CD4-positive, alpha-beta T cell (primary cell): ENCODE measurements at places on chromosomes 16 and 17. TPM values are rescaled to one million over a fixed set of nuclear protein-coding genes. Genes with fewer than 3 reads are reported as not detected.
A peak's percentile ranks its signal among the peaks of the same experiment; 100 is the strongest.

DNA sequence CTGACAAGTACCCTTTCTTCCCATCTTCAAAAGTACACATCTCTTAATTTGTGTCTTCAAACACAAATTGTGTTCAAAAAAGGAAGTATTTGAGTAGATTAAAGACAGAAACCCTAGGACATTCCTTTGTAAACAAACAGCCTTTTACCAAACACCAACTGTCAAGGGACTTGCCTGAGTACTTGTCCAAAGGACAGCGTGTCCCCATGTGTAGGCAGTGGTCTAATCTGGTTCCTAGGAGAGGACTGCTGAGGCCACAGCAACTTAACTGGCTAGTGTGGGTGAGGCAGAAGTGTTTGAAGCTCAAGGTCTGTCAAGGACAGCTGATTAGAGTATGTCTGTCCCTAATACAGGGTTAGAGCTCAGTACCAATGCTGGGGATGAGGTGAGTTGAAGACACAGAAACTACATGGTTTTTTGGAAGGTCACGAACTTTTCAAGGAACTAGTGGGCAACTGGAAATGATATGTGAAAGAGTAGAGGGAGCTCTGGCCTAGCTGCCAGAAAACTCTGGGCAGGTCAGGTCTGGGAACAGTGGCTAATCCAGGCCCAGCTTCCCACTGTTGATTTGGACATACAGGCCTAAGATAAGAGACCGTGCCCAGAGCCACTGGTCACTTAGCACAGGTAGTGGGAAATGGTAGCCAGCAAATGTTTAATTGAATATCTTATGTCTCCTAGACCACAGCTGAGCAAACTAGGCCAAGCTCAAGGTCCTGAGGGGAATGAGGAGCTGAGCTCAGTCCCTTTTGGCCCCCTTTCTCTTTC is 10.1 kb downstream of the HMOX2 start:
- DNase-seq, result no peak

- no peak for DNase-seq
These were observed 121.3 kb downstream of the CDH13 start for GRCh38 chr16:82748026-82748425.

DNA sequence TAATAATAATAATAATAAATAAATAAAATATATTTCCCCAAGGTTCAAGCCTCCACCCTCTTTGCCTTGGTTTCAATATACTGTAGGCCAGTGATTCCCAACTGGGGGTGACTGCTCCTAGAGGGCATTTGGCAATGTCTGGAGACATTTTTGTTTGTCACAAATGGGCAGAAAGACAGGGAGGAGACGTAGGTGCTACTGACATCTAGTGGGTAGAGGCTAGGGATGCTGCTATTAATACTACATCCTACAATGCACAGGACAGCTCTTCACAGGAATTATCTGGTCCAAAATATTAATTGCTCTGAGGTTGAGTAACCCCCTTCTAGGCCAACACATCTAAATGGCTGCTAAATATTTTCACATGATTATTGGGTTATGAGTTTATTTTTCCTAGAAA is 12.8 kb upstream of the PRR14 start:
- peak; percentile 71 for DNase-seq

- no peak for DNase-seq
These were observed 141.7 kb upstream of the ANKFN1 start for GRCh38 chr17:56011406-56012131.

DNA sequence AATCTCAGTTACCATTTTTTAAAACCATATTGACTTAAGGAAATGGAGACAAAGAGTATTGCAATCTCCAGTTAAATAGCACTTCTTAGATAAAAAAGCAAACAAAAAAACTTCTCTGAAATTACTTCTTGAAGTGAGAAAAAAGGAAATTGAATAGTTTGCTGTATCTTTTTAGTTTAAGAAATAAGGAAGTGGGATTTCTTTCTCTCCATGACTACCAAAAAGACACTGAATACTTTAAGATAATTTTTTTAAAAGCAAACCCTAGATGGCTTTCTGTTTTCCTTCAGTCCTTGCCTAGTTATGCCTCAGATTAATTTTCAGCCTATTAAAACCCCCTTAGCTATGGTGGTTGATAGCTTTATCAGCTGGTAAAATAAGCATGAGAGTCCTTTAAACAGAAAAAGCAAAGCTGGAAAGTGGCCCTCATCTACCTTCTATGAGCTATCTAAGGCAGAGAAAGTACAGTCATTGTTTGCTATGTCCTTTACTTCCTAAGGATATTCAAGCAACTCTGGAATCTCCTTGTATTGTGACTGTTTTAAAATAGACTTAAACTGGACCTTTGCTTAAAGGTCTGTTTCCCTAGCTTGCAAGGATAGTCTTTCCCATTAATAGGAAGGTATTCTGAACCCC is 28.6 kb downstream of the TPPP3 start:
- DNase-seq, result no peak

DNA sequence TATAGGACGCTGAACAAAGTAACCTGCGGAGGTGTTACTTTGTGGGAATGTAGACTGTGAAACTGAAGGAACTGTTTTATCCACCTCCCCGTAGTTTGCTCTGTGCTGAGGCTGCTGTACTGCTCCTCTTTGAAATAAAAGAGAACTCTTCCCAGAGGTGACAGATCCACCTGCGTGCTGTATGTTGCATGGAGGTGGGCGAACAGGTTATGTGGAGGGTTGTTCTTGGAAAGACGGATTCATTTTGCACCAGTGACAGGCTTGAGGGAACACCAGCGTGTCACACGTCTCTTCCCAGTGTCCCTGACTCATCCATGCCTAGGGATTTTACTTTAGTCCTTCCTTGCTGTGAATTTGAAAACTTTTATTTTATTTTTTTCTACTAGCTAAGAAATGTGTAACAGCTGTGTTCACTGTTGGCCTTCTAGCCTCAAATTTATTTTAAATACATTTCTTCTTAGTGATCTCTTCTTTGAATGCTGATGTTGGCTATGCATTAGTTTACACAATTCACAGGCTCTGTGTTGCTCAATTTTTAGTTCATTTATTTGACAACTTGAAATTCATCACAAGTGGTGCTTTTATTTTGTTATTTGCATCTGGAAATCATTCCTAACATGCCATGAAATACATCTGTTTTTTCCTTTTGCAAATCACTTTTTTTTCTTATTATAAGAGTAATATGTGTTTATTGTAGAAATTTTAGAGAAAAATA is 512.4 kb downstream of the CDH13 start:
- no peak for DNase-seq

GRCh38 chr16:8953064-8953463 is 10.6 kb downstream of the USP7 start:
- no peak for DNase-seq

DNA sequence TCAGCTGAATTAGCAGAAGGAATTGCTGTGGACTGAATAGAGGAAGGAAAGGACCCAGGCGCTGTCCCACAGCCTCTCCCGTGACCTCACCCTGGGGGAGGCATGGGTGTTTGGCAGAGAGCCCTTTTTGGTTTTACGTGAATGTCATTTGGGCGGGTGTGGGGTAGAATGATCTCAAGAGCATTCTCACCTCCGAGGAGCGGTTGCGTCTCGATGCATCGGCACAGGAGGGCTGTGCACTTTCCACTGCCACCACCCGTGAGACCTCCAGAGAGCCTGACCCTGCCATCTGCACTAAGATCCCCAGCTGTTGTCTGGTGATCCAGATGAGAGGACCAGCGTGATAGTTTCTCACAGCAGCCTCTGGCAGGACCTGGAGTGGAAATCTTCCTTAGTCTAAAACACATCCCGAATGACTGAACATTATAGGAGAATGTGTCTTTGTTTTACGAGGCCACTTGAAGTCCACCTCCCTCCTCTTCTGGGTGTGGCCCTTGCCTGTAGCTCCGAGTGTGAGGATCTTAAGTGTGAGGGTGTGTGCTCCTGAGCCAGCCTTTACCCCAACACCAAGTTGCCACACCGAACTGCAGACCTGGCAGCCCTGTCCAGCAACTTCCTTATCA is 29.3 kb downstream of the FOXK2 start:
- DNase-seq, result no peak

- DNase-seq, result no peak
These were observed 220.1 kb upstream of the GSE1 start for GRCh38 chr16:85392756-85393673.

GRCh38 chr17:49521471-49522356 is 26.6 kb downstream of the NGFR start:
- DNase-seq, result no peak

GRCh38 chr17:53626286-53626685 is 196.4 kb upstream of the KIF2B start:
- DNase-seq, result no peak

- DNase-seq, result no peak
These were observed 127.9 kb downstream of the IRX5 start for GRCh38 chr16:55058576-55058975.

- DNase-seq, result no peak
These were observed 3.6 kb downstream of the RASD1 start for GRCh38 chr17:17492571-17492970.

DNA sequence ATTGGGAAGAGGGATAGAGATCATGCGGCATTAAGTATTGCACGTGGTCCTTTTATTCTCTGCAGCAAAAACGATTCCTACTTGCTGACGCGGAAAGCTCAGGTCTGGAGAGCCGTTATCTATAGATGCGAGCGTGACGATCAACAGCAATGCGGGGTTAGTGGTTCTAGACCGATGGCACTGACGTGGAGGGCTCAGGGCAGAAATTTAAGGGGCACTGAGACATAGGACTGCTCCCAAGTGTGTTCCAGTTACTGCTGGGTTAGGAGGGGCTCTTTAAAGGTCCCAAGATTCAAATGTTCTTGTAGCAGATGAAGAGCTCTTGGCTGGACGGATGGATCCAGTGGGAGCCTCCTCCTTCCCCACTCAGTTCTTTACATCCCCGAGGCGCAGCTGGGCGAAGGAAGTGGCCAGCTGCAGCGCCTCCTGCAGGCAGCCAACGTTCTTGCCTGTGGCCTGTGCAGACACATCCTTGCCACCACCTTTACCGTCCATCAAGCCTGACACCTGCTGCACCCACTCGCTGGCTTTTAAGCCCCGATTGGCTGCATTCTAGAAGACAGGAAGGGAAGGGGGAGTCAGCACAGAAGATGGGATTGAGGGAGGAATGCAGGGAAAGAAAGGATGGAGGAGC is 732 bp upstream of the EXOSC6 start:
- DNase-seq, result no peak

GRCh38 chr17:69539274-69539673 is 124.8 kb downstream of the MAP2K6 start:
- no peak for DNase-seq

- no peak for DNase-seq
These were observed 1.3 kb downstream of the TTYH2 start for GRCh38 chr17:74214484-74215341.

GRCh38 chr17:3813171-3813570 is 12.2 kb upstream of the ITGAE start:
- no peak for DNase-seq

Gene CTF1
- not detected for total RNA-seq

Gene NPEPPS
- 80.7 TPM for total RNA-seq

Gene RNF222
- 1.2 TPM for total RNA-seq

Gene NUPR1
- not detected for total RNA-seq

Gene SSTR5
- total RNA-seq, result not detected

Gene P2RX1
- total RNA-seq, result 1.0 TPM

Gene PKD1
- 80.3 TPM for total RNA-seq

Gene TP53TG3B
- total RNA-seq, result not detected

Gene CTRL
- total RNA-seq, result 19.5 TPM

Gene NPIPA8
- total RNA-seq, result 52.2 TPM

Gene ST6GALNAC1
- 2.5 TPM for total RNA-seq

Gene GRB7
- not detected for total RNA-seq
